ENCODE measurements at places on chromosomes 5 and 9.

GRCh38 chr5:1901983-1902382 is 19.3 kb upstream of the IRX4 start:
- no peak for DNase-seq

DNA sequence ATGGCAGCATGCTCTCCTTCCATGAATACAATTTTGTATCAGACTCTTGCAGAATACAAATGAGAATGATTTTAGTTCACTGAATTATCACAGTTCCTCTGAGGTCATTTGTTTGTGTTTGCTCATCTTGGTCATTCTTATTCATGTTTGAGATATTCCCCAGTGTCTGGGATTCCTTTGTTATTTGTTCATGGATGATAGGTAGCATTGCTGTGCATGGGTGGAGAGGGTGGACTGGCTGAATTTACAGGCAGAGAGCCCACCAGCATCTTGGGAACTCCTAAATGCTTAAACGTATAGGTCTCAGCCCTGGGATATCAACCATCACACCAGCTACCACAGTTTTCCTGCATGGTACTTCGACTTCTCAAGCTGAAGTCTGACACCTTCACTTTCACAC is 459.8 kb downstream of the CCDC171 start:
- no peak for DNase-seq

DNA sequence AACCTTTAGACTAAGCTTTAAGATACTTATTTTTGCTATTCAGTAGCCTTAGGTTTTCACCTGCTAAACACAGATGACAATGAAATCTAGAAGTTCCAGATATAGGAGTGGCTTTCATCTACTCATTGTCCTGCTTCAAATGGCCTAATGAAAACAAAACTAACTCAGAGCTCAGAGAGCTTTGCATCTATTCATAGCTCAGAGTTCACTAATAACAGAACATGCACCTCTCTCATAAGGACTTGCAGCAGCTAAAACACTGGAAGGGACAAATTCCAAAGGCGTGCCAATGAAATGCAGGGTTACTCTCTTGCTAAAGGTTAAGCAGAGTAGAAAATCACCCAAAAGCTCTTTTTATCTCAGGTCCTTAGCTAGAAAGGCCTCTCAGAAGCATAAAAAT is 29.0 kb downstream of the SLC31A2 start:
- no peak for DNase-seq

DNA sequence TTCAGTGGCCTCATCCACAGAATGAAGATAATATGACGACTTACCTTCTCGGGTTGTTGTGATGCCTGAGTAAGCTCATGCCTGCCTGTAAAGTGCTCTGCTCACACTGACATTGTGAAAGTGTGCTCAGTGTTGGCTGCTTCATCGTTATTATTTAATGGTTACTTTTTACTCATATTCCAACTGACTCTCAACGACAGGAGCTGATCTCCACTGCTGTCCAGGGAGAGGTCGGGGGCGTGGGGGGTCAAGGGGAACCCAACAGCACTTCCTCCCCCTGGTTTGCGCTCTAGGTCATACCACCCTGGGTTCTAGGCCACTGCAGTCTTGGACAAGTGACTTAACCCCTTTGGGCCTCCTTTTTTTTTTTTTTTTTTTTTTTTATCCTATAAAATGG is 52.9 kb upstream of the ANGPTL2 start:
- no peak for DNase-seq

Measured in DND-41 (cell line).